ENCODE measurements at places on chromosomes 11 and 22.

DNA sequence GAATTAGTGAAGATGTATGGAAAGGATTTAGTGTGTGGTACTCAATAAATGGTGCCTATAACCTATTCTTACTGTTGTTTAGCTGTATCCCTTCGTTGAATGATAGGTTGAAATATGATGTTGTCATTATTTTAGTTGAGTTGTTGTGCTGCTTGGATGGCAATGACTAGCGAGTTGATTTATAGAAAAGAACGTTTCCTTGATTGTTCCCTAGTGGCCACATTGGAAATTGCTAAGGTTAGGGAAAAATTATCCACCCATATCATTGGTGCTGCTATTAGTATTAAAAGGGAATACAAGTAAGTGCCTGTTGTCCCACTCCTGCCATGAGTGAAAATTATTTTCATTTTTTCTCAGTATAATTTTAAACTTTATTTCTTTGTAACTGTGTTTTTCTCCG is 14.5 kb downstream of the EMSY start:
- no peak for DNase-seq

GRCh38 chr22:35648066-35649025 is at the start of gene APOL6:
Gene APOL6, plus strand, starts transcription at chr22:35648446. Its CDS starts 7,980 bp downstream, at chr22:35656426.
- DNase-seq, result no peak

DNA sequence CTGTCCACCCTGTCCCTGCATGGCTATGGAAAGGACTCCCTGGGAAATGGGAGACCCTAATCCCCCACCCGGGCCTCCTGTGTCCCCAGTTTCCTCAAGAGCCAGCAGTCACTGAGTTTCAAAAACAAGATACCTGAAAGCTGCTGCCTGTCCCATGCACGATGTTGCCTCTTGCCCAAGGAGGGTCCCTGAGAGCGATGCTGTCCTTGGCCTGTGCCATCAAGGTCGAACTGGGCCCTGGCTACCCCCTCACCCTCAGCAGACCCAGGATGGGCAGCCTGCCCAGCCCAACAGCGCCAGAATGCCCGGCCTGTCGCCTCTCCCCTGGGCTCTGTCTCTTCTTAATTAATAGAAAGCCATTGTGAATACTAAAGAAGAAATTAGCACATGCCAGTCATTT is 104.5 kb upstream of the LMO1 start:
- DNase-seq, result no peak

DNA sequence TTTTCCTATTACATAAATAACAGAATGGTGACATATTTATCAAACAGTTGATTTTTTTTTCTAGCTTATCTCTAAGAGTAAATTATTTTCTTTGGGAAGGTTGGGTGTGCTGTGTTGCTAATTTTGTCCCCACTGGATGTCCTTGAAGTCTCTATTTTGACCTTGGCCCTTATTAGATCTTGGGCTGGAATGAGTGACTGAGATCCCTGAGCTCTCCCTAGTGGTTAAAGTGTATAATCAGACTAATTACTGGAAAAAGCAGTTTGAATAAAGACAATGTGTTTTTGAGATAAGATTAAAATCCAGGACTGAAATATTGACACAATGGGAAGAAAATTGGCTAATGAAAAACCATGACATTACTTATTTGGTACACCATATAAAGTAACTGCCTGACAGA is 56.1 kb downstream of the AASDHPPT start:
- no peak for DNase-seq

GRCh38 chr11:69950621-69951020 is 127.5 kb upstream of the ANO1 start:
- no peak for DNase-seq

DNA sequence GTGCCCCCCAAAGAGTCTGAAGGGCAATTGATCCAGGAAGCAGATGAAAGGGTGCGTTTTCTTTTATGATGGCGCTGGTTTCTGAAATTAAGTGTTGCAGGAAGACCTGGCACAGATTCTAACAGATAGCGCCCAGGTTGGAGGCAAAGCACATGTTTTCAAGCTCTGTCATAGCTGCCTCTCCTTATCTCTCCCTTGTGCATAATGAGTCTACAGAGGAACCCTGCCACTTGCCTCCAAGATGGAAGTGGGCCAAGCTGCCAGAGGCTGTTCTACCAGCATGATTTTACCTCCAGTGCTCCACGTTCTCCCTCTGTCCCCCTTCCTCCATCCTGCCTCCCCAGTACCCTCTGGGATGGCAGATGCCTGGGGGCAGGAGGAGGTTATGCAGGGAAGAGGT is 30.0 kb upstream of the TLCD5 start:
- DNase-seq, result no peak

DNA sequence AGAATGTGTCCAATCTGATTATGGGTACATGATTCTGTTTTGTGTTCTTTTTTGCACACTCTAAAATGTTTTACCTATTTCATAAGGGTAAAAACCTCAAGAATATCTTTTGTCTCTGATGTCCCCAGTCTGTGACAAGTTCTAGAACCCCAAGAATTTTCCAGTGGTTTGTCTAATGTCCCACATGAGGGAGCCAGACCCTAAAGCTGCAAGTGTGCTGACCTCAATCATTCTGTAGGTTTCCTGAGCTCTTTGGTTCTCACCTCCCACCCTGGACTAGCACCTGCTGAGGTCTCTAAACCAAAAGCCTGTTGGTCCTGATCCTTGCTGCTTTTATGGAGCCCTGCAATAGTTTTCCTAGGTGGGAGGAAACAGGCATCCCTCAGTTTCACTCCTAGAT is 149.8 kb upstream of the MPPED2 start:
- no peak for DNase-seq

GRCh38 chr11:69832561-69833413 is 13.6 kb upstream of the FGF3 start:
- DNase-seq, result no peak

- no peak for DNase-seq
Measured at GRCh38 chr11:115501893-115502589, 2.2 kb downstream of the CADM1 start.

- DNase-seq, result peak; percentile 52
Measured at GRCh38 chr22:42169055-42169469, 38.5 kb upstream of the CYP2D6 start.

DNA sequence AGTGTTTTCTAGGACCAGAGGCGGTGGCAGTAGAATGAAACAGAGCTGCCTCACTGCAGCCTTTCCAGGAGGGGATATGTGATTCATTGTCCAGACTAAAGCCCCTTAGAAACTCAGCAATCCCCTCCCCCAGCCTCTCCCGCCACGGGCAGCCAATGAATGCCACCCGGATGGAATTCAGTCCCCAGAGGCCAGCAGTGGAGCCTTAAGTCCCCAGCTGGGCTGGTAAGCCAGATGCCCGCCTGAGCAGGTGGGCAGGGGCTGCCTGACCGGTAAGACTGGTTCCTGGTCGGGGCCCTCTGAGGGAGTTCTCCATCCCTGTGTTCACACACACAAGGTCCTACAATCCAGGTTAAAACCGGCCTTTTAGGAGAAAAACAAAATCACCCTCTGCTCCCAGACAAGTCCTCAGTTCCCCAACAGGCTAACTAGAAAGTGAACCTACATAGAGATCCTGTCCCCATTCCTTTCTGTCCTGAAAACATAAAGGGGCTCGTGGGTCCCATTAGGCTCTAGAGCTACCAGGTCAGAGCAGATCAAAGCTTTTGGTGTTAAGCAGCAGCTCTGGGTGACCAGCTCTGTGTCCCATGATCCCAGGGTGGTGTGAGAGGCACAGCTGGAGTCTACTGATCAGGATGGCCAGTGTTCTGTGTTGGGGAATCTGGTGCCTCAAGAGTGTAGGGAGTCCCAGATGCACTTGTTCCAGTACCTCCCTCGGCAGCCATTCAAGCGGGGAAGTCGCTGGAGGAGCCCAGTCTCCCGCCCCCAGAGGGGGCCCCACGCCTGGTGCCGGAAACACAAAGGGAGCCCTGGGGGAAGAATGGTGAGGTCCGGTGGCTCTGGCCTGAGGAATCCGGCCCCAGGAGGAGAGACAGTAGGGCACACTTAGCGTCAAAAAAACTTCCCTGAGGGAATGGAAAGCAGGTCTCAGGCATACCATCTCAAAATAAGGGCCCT is 2.6 kb downstream of the PATZ1 start:
- peak; percentile 75 for DNase-seq

- no peak for DNase-seq
Measured at GRCh38 chr22:35092406-35092805, 26.4 kb downstream of the ISX start.
